Adrenal gland (tissue), 19 donors: ENCODE measurements at places on chromosomes 5 and 9. TPM values are rescaled to one million over a fixed set of nuclear protein-coding genes. Genes with fewer than 3 reads are reported as not detected.

Gene IFNA21
- total RNA-seq, result not detected

- DNase-seq, result no peak
These were observed 337.5 kb upstream of the ADAMTSL1 start for GRCh38 chr9:18136354-18136994.

DNA sequence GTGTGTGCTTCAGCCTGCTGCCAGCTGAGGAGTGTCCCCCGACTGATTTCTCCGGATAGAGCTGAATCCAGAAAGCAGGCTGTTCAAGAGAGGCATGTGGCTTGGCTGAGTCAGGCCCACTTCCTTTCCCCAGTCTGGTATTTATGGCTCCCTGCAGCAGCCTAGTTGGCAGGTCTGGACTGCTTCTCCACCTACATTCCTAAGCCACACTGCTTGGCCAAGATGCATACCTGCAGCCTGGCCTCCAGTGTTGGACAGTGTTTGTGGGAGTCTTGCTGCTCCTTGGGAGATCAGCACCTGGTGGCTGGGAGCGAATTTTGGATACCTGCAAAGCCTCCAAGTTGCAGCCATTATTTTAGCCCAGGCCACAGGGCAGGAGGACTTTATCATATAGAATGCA lies 670.8 kb downstream of the ACTL7B start:
- no peak for DNase-seq

Gene KIF4B
- not detected for total RNA-seq

DNA sequence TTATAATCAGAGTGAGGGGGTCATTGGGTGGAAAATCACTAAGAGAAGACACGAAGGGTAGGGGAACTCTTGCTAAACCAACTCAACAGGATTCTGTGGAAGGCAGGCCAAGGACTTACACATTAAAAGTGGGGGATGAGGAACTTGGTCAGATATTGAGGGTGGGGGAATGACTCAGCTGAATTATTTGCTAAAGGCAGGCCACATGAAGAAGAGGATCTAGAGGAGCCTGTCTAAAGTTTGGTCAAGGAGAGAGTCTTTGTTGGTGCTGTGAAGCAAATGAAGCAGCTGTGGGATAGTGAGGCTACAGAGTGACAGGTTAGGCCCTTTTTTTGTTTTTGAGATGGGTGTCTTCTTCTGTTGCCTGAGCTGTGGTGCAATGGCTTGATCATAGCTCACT lies 63.9 kb upstream of the SPRY4 start:
- no peak for DNase-seq

DNA sequence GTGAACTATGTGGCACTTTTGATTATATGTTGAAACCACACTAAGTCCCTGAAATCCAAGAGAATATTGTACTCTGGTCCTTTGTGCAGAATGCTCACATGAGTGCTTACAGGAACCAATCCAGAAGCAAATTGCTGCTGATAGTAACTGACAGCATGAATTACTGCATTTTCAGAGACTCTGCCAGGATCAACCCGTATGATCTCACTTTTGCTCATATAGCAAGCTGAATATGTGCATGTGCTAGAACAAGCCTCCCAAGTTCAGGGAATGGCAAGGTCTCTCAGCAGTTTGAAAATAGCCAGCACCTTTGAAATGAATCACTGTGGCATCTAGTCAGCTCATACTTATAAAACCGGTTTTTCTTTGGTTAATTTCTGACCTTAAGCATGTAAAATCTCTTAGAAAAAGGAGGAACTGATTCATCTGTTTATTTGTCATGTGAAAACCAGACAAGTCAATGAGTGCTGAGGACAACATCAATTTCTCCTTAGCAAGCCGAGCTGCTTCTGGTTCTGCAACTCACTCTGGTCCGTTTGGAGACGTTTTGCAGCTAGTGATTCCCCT lies 215.7 kb upstream of the ELL2 start:
- no peak for DNase-seq

Gene DNAI1
- total RNA-seq, result not detected

- DNase-seq, result no peak
These were observed 12.8 kb downstream of the NKD2 start for GRCh38 chr5:1021136-1021968.

Gene FCHO2
- 12.2 TPM for total RNA-seq

- DNase-seq, result no peak
These were observed 699.0 kb downstream of the MAT2B start for GRCh38 chr5:164204338-164204946.

Gene PCDHA9
- 0.18 TPM for total RNA-seq

Gene C9
- total RNA-seq, result not detected

Gene RNF14
- 76.3 TPM for total RNA-seq
